ENCODE measurements at places on chromosomes 7 and 10.
A peak's percentile ranks its signal among the peaks of the same experiment; 100 is the strongest.

- DNase-seq, result no peak
Observed at GRCh38 chr7:17152721-17153120, 145.7 kb upstream of the AHR start.

DNA sequence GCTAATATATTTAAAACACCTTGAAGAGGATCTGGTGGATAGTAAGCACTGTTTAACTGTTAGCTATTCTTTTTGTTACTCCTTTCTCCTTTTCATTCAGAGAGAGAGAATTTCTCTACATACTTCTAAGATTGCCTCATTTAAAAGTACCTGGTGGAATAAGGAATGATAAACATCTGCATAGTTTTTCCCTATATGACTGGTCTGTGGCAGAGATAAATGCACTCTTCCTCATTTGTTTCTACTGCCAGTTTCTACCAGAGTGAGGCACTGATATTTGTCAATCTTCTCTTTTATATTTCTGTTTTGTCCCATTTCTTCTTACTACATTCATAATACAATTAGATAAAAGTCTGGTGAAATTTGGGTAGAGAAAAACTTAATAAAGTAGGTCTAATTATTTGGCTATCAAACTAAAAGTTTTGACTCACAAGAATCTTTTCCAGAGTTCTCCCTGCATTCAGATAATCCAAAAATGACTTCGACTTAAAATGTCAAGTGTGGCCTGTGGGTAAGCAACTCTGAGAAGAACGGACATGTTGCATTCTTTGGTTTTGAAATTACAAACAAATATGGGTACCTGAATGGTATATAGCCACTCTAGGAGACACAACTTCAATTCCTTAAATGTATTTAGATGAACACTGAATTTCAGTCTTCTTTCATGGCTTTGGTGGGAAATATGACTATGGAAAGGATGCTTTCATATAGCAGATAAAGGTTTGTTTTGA, 38.8 kb downstream of the RNLS start:
- no peak for DNase-seq

DNA sequence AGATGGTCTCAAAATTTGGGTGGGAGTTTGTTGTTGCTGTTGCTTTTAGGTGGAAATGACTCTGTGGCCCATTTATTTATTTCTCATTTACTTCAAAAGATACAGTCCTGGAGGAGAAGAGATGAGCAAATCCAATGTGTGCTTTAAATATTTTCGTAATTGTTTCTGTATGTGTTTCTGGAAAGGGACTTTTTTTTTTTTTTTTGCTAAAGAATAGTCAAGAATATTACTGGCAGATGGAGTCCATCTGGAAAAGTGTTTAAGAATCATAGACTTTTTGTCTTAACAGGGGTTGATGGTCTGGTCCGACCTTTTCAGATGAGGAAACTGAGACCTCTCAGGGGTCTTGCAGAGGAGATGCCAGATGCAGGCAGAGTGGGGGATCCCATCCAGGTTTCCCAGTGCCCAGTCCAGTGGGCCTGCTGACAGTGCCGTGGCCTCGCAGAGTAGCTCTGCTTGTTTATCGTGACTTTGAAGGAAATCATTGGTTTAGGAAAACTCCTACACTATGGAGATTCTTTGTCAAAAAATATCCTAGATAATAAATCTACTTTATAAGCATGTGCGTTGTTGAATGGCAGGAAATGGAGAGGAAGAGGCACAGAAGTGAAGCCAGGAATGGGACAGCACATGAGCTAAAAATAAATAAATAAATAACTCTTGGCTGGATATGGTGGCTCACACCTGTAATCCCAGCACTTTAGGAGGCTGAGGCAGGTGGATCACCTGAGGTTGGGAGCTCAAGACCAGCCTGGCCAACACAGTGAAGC, 164.3 kb upstream of the SVIL start:
- DNase-seq, result peak; percentile 59

DNA sequence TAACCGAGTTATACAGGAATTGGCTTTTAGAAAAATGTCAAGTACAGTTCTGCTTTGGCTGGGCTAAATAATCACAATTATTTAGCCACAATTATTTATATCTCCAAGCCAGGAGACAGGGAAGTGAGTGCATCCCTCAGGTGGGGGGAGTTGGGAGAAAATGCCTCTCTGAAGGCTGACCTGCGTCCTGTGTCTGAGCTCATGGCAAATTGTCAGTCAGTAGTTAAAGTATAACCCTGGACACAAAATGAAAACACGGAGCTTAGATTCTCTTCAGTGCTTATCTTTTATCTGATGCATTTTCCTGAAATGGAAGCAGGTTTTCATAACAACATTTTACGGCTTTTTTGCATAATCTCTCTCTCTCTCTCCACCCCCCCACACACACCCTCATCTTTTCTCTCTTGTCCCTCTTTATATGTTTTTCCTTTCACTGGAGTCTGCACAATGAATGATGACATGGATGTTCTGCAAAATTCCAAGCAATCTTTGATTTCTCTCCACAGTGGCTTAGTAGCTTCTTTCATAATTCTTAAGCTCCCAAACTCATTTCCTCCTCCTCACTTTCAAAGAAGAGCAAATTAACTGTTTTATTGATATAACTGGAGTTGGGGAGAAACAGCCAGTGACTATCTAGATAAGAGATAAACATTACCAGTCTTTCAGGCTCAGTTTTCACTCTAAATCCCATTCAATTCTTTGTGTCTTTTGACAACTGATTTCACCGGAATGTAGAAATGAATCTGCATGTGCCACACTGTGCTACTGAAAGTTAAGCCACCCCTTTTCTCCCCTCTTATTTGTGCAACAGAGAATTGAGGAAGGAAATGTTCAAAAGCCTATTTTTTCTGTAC, 521.4 kb upstream of the GHITM start:
- DNase-seq, result peak; percentile 51

DNA sequence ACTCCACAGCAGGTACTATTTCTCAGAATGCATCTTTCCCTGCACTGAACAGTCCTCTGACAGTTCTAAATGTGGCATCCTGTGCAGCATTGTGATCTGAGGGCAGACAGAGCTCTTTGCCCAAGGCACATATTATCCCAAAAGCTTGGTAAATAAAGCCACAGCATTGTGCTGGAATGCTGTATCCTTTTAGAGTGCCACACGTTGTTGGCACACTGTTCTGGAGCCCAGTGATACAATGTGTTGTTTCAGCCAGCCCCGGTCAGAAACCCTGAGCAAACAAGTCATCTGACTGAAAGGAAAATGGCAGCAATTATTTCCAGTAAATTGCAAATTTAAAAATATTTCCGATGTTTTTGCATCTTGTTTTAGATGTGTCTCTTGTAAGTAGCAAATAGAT, 45.4 kb downstream of the NAMPT start:
- DNase-seq, result peak; percentile 55

GRCh38 chr10:59655309-59655708, 54.3 kb downstream of the SLC16A9 start:
- DNase-seq, result no peak

- no peak for DNase-seq
Observed at GRCh38 chr7:2289111-2289586, 25.1 kb downstream of the SNX8 start.

GRCh38 chr10:110426294-110427181, 71.2 kb upstream of the DUSP5 start:
- peak; percentile 98 for DNase-seq

DNA sequence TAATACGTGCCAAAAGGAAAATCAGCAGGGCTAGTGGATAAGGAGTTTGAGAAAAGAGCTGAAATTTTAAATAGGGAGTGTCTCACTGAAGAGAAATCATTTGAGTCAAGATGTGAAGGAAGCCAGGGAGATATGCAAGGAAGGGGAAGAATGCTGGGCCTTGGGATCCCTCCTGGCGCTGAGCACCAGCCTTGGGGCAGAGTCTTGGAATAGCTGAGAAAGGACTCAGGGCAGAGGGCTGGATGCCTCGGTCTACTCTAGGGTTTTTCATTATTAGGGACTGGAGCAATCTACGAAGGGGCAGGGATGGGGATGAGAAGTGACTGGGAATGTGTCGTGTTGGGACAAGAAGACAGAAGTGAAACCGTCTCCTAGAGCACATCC, 484 bp downstream of the ZWINT start:
- no peak for DNase-seq

DNA sequence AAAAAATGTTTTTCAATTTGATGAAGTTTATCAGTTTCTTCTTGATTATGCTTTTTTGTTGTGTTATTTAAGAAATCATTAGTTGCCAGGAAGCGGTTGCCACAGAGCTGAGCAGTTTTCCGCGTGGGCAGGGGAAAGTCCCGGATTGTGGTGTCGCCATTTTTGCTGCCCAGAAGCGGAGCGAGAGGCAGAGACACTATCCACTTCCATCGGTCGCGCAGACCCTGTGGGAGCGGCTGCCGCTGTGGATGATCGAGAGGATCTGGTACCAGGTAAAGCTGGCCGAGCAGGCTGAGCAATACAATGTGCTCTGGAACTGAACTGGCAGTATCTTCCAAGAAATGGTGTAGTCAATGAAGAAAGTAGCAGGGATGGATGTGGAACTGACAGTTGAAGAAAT, 119.8 kb downstream of the ZNF736 start:
- DNase-seq, result no peak

GRCh38 chr7:158979023-158979529, 122.7 kb downstream of the DYNC2I1 start:
- DNase-seq, result no peak

DNA sequence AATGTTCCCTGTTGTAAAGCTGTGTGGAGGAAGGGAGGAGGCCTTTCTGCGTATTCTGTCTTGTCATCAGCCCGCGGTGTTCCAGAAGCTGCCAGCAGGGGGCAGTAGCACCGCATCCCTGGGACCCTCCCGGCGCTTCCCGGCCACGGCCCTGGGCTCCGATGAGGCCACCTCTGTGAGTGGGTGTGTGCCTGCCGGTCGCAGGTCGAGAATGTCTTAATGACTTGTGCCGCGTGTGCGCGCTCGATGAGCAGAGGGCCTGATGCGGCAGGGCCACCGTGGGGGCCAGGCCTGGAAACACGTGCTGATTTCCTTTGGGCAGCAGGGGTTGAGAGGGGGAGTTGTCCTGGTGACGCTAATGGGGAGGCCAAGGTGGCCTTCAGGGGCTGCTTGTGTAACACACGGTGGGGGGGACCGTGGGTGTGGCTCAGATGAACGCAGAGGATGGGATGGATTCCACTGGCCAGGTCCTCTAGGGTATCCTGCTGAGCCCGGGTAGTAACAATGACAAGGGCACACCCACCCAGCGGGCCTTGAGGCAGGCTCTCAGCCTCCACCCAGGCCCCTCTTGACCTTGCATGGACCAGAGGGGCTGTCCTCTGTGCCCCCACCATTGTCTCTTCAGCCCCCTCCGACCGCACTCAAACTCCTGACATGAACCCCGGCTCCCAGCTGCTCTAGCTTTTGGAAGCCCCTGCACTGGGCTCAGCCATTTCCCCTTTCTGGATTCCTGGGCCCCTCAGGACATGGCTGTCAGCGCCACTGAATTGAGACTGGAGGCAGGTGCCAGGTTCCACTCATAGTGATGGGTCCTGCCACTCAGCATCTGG, 135.9 kb upstream of the PODXL start:
- peak; percentile 39 for DNase-seq

DNA sequence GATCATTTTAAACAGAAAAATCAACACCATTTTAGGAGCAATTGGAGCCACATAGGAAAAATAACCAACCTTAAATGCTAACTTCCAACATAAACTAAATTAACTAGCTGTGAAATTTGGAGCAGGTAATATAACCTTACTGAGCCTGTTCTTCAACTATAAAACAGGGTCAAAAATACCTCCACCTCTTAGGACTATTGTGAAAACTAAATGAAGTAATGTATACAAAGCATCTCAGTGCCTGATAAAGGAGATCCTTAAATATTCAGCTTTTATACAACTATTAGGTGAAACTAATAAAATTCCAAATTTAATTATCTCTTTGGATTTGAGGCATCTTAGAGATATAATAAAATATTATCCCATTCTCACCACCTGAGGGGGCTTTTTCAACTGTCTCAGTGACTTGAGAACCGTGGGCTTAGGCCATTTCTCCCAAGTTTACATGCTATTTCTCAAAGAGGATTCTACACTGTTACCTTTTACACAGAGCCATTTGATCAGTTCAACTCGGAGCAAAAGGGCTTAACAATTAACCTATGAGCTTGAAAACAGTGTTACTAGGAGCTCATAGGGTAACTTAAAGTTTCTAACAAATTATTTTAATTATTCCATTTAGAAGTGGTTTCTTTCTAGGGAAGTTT, 165.0 kb upstream of the ASAH2 start:
- no peak for DNase-seq

DNA sequence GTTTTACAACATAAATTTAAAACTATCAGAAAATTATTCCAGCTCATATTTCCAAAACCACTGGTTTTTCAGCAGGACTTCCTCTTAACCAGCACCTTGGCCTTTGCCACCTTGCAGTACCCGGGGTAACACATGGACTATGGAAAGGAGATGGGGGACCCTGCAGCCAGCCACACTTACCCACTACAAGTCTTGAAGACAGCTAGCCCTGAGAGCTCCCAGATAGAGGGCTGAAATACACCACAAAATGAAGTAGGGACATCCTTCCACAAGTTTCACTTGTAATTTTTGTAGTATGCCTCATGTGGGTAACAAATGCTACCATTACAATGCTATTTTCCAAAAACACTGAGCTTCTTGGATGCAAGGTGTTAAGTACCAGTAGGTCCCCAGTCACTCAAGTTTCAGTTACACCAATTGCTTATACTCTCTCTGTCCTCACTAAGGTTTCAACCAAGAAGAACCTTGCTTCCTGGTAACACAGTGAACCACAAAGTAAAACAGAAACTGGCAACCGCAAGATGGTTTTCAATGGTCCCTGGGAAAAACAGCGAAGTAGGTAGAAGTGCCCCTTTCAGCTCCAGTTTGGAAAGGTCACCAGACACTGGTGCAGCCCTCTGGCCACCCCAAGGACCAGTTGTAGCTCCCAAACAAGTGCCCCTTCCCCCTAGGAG, 110.9 kb downstream of the SGMS1 start:
- DNase-seq, result no peak

DNA sequence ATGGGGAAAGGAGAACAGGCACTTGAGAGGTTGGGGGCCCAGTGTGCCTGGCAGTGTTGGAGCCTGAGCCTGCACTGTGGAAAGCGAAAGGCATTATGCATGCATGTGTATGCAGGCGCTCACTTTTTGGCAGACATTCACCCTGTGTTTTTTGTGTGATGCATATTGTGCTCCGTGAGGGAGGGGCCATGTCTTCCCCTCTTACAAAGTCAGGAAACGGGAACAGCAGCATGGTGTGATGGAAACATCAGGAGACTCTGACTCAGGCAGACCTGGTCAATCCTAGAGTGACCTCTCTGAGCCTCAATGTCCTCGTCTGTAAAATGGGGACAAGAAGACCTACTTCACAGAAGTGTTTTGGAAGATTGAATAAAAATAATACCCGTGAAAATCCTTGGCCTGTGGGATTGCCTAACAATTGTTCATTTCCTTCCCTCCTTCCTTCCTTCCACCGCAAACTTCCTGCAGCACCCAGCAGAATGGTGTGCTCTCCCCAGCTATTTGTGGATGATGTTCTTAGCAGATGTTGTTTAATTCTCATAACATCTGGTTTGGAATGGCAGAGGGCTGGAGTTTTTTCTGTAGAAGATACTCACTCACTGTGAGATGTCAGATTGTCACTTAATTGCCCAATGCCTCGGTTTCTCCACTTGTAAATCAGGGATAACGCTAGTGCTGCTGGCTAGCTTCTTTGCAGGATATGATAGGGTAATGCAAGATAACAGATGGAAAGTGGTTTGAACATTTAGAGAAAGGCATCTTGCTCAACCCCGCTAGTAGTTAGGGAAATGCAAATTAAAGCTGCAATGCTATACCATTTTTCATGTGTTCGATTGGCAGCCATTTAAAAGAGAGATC, 39.8 kb downstream of the CDH23 start:
- DNase-seq, result no peak

- DNase-seq, result no peak
Observed at GRCh38 chr7:2967705-2968104, 76.0 kb downstream of the CARD11 start.

GRCh38 chr10:127013211-127013656, 108.0 kb downstream of the DOCK1 start:
- DNase-seq, result no peak
